ENCODE measurements at places on chromosomes 2 and 18.

- DNase-seq, result no peak
Observed at GRCh38 chr18:60675801-60676200, 303.2 kb upstream of the MC4R start.

GRCh38 chr2:64276417-64277095 lies 132.3 kb upstream of the PELI1 start:
- DNase-seq, result no peak

DNA sequence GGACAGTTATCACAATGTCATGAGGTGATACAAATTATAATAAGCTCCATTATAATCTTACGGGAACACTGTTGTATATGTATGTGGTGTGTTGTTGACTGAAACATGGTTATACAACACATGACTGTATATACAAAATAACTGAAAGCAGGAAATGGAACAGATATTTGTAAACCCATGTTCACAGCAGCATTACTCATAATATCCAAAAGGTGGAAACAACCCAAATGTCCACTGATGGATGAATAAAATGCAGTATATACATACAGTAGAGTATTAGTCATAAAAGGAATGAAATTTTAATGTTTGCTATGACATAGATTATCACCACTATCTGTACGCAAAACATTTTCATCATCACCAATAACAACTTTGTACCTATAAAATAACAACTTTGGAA lies 107.3 kb downstream of the USP34 start:
- no peak for DNase-seq

- no peak for DNase-seq
Observed at GRCh38 chr2:38125842-38126241, 49.9 kb upstream of the CYP1B1 start.

DNA sequence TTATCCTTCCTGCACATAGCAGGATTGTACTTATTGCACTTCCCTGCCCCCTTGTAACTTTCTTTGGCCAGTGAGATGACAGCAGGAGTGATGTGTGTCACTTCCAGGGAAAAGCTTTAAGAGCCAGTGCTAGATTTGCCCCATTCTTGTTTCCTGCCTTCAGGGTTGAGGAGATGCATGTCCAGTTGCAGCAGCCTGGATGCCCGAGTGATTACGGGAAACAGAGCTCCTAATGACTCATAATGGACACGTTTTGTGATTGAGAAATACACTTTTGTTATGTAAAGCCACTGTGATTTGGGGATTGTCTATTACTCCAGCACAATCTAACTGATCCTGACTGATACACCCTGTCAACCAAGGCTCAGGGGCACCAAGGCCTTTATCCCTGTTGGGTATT lies 5.0 kb upstream of the TET3 start:
- peak; percentile 55 for DNase-seq

- no peak for DNase-seq
Observed at GRCh38 chr18:2009942-2010697, 561.2 kb downstream of the METTL4 start.

GRCh38 chr2:62197011-62197924 lies 1.4 kb downstream of the B3GNT2 start:
- DNase-seq, result no peak

GRCh38 chr18:5434425-5434824 lies 109.4 kb downstream of the EPB41L3 start:
- DNase-seq, result no peak

DNA sequence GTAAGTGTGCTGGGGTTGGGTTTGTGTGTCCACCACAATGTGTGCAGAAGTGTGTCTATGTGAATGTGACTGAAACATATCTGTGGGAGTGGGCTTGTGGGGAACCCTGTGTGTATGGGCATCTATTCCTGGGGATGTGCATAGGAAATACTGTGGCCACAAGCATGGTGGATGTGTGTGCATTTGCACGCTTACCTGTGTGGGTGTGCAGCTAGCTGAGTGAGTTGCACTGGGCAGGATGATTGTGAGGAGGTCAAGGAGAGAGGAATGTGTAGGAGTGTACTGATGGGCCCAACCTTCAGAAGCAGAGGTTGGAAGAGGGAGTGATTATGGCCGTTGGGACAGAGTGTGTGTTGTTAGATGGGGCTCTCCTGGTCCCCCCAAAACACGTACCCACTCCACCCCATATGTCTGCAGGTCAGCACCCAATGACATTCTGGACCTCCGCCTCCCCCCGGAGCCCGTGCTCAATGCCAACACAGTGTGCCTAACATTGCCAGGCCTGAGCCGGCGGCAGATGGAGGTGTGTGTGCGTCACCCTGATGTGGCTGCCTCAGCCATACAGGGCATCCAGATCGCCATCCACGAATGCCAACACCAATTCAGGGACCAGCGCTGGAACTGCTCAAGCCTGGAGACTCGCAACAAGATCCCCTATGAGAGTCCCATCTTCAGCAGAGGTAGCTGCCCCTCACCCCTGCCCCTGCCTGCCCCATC lies 1.2 kb downstream of the WNT10A start:
- DNase-seq, result no peak

GRCh38 chr2:16002575-16002974 lies 62.2 kb downstream of the MYCN start:
- DNase-seq, result no peak

- DNase-seq, result no peak
Observed at GRCh38 chr2:226300196-226300886, 499.3 kb downstream of the IRS1 start.

GRCh38 chr18:12011199-12011956 lies 30.1 kb downstream of the IMPA2 start:
- no peak for DNase-seq

DNA sequence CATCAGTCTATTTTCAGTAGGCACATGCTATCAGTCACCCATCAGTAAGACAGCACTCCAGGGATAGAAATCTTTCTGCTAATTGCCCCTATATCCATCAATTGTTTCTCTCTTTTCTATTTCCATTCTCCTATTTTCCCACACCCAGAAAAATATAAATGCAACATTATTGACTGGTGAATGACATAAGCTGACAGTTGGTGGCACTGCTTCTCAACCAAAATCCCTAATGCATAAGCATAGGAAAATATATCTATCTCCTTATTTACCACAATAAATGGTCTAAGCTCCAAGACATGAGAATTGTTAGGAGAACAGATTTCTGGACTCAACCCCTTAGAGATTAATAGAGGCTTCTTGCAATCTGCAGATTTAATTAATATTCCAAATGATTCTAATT lies 64.0 kb upstream of the REG3A start:
- DNase-seq, result no peak

DNA sequence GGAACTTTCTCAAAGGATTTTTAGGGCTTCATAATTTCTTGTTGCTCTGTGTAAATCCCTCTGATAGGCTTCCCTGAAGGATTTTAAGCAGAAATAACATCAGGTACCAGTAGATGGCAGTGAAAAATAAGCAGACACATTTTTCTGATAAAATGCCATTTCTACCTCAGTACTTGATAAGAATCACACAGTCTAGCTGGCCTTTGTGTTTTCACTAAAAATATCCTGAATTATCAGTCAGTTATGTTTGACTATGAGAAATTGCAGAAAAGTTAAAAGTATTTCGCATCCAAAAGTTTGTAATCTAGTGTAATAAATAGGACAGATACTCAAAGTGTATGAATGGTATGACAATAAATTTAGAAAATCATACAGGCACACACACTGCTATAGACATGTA lies 68.7 kb downstream of the DNAJC10 start:
- DNase-seq, result no peak

Data from non-pigmented ciliary epithelial cell (primary cell).